ENCODE measurements at places on chromosomes 1 and 21. TPM values are rescaled to one million over a fixed set of nuclear protein-coding genes. Genes with fewer than 3 reads are reported as not detected.

ENAH gene
- total RNA-seq = 70.3 TPM

UQCRHL gene
- total RNA-seq = 1.5 TPM

NID1 gene
- 8.7 TPM for total RNA-seq

HOOK1 gene
- total RNA-seq = not detected

PLA2G2D gene
- total RNA-seq = not detected

LCE3E gene
- not detected for total RNA-seq

GCSAML gene
- total RNA-seq = not detected

GPR37L1 gene
- total RNA-seq = not detected

TEX38 gene
- not detected for total RNA-seq

GPATCH4 gene
- 29.6 TPM for total RNA-seq

JAK1 gene
- total RNA-seq = 62.1 TPM

GJA8 gene
- not detected for total RNA-seq

IL19 gene
- not detected for total RNA-seq

SH3BGR gene
- 17.4 TPM for total RNA-seq

WDR64 gene
- total RNA-seq = not detected

ENSA gene
- total RNA-seq = 86.7 TPM

RER1 gene
- total RNA-seq = 58.1 TPM

KCNT2 gene
- total RNA-seq = 1.1 TPM

AADACL3 gene
- total RNA-seq = not detected

IL12RB2 gene
- not detected for total RNA-seq

DMBX1 gene
- not detected for total RNA-seq

WNT9A gene
- total RNA-seq = 6.5 TPM

NECAP2 gene
- 26.5 TPM for total RNA-seq

OR10J1 gene
- not detected for total RNA-seq

GJA4 gene
- total RNA-seq = not detected

S100A2 gene
- 6.4 TPM for total RNA-seq

C8B gene
- not detected for total RNA-seq

EBNA1BP2 gene
- total RNA-seq = 74.0 TPM

HAO2 gene
- total RNA-seq = not detected

RGL1 gene
- 6.3 TPM for total RNA-seq

AIRE gene
- total RNA-seq = 9.7 TPM

FALEC gene
- total RNA-seq = not detected

ITLN2 gene
- not detected for total RNA-seq

KPRP gene
- not detected for total RNA-seq

KRTAP21-2 gene
- total RNA-seq = not detected

CFHR5 gene
- not detected for total RNA-seq

FAM131C gene
- total RNA-seq = not detected

HES3 gene
- total RNA-seq = not detected

SIKE1 gene
- 26.7 TPM for total RNA-seq

CDKN2C gene
- 17.8 TPM for total RNA-seq

SUSD4 gene
- 4.1 TPM for total RNA-seq

SLC30A10 gene
- not detected for total RNA-seq

TMPRSS2 gene
- total RNA-seq = not detected

HSD11B1 gene
- 2.0 TPM for total RNA-seq

SPATA46 gene
- total RNA-seq = not detected

FHL3 gene
- 70.1 TPM for total RNA-seq

CLEC20A gene
- not detected for total RNA-seq

CDC42SE1 gene
- total RNA-seq = 92.2 TPM

Data from myocyte (in vitro differentiated cells).